Stimulated activated CD8-positive, alpha-beta memory T cell treated with anti-CD3 and anti-CD28 coated beads, Interleukin-2, amount 100 ng/mL, for 48 hours (primary cell): ENCODE measurements at places on chromosomes 12 and 14.

DNA sequence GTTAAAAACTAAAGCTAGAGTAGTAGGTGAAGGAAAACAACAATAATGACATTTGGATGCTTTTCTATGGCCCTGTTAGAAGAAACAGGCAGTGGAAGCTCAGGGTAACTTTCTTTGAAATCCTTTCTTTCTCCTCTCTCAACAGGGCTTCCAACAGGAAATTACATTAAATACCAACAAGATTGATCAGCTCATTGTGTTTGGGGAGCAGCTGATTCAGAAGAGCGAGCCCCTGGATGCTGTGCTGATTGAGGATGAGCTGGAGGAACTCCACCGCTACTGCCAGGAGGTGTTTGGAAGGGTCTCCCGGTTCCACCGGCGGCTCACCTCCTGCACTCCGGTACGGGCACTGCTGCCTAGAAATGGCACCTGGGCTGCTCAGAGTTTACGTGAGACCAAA lies 81.5 kb downstream of the ESR2 start:
- no peak for DNase-seq

GRCh38 chr12:72209086-72209485 lies 63.1 kb upstream of the TRHDE start:
- DNase-seq = no peak

- no peak for DNase-seq
Measured at GRCh38 chr12:88856201-88856600, 275.9 kb upstream of the KITLG start.

DNA sequence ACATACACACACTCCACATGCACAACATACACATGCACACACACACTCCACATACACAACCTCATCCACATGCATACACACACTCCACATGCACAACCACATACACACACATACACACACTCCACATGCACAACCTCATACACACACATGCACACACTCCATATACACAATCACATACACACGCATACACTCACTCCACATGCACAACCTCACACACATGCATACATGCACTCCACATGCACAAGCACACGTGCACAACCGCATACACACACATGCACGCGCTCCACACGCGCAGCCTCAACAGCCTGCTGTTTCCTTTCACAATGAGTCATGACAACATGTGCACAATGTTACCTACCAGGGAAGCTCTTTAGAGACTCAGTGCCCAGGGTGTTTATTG lies 61.2 kb upstream of the TMEM132C start:
- no peak for DNase-seq

- no peak for DNase-seq
Measured at GRCh38 chr12:82971584-82971983, 284.9 kb downstream of the TMTC2 start.
